Activated T-helper 1 cell treated with anti-CD3 and anti-CD28 coated beads, Interleukin-12 subunit alpha, Interleukin-12 subunit beta, Interleukin-2, Interleukin-4 antibody, amounts not matched to agents 30 ng/mL and 10 ng/mL and 1 ng/mL, durations not matched to agents 14 hours and 24 hours and 36 hours (primary cell): ENCODE measurements at places on chromosomes 11 and 22. TPM values are rescaled to one million over a fixed set of nuclear protein-coding genes. Genes with fewer than 3 reads are reported as not detected.

DNA sequence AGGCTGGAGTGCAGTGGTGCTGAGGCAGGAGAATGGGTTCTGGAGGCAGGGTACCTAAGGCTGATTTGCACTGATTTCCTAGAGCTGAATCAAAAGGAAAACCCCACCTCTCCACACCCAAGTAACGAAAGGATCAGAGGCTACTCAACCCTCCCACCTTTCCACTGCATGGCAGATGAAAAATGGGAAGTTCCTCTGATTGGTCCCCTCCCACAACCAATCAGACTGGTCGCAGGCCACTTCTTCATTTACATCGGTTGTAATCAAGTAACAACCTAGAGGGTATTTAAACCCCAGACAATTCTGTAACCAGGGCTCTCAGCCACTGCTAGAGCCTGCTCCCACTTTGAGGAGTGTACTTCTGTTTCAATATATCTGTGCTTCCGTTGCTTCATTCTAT lies 18.6 kb upstream of the PARVB start:
- H3K27me3 ChIP-seq: no peaks in the 10 kb centered on the region
- H3K4me1 ChIP-seq: no peaks in the 10 kb centered on the region
- H3K27ac ChIP-seq: no peak overlapping the region
- no peak for DNase-seq
- H3K4me3 ChIP-seq: no peak overlapping the region
- peaks cover 1% of the 10 kb centered on the region for H3K36me3 ChIP-seq

GRCh38 chr22:42434748-42435425 lies 2.7 kb upstream of the NFAM1 start:
- H3K27ac ChIP-seq: no peak overlapping the region
- peaks cover 15% of the 10 kb centered on the region for H3K4me1 ChIP-seq
- no peak for DNase-seq
- no peaks in the 10 kb centered on the region for H3K36me3 ChIP-seq

GRCh38 chr22:28914201-28914600 lies 30.8 kb downstream of the ZNRF3 start:
- no peak for DNase-seq
- no peak overlapping the region for H3K4me3 ChIP-seq
- H3K4me1 ChIP-seq: peaks cover 3% of the 10 kb centered on the region
- no peak overlapping the region for H3K27ac ChIP-seq

DNA sequence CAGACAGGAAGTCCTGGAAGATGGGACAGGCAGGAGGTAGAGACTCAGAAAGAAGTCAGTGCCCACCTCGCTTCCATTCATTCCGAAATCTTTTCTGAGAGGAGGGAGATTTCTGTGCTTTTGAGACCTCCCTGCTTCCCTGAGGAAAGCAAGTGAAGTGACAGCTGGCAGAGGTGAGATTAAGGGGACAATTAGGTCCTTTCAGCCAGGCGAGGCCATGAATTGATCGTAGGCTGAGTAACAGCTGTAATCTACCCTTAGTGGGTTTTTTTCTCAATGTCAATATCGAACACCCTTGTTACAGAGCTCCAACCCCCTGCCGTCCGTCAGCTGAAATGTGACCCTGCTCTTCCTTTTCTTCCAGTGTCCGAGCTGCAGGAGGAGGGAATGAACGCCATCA lies 96.0 kb downstream of the PARVA start:
- DNase-seq: no peak
- H3K27ac ChIP-seq: no peak overlapping the region
- H3K27me3 ChIP-seq: peaks cover 2% of the 10 kb centered on the region
- H3K36me3 ChIP-seq: no peaks in the 10 kb centered on the region
- no peaks in the 10 kb centered on the region for H3K4me1 ChIP-seq
- no peak overlapping the region for H3K4me3 ChIP-seq

DNA sequence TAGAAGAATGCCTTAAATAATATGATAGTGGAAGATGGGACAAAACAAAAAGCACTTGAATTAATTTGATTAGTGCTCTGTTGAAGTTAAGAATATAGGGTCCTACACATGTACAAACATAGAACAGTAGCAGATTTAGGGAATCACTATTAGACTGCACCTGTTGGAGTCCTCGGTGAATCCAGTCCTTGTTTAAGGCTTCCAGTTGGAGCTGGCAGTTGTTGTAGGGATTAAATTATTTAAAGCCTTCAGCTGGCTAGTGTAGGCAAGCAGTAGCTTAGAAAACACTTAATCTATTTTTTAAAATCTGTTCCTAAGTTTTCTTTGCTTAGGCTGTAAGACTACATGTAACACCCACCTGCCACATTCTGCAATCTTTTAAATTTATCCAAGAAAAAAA lies 24.5 kb upstream of the CSTF3 start:
- H3K4me1 ChIP-seq: no peaks in the 10 kb centered on the region
- no peak overlapping the region for H3K27ac ChIP-seq
- no peaks in the 10 kb centered on the region for H3K36me3 ChIP-seq
- peaks cover 3% of the 10 kb centered on the region for H3K27me3 ChIP-seq
- H3K4me3 ChIP-seq: no peak overlapping the region
- DNase-seq: no peak

RPL27A gene
- total RNA-seq: 679 and 691 TPM in 2 replicates

SF3A1 gene
- total RNA-seq: 308 and 310 TPM in 2 replicates
